ENCODE measurements at places on chromosomes 13 and 19.

DNA sequence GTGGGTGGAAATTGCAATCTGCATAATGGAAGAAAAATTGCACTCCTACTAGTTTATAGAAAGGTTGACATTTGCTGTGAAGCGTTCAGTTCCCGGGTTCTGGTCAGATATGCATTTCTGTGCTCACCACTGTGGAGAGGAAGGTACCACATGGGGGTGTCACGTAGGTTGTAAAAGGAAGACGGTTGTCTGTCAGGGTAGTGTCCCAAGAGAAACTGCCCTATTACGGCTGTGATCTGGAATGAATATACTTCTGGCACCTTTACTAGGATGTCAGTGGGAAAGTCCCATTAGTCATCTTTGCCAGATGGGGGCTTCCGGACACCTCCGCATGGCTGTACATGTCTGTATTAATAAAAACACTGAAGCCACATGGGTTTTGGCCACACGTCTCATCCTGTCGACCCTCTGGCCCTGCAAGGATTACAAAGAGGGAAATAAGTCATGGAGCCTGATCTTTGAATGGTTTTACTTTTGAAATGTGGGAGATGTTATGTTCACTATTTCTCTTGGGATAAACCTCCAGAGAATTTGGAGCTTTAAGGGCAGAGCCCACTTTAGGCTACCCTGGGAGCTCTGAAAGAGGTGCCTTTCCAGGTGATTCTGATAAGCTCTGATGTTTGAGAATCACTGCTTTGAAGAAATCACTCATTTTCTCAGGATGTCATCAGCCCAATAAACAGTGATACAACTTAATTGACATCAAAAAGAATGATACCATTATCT is 133.9 kb downstream of the AKAP11 start:
- DNase-seq: no peak

DNA sequence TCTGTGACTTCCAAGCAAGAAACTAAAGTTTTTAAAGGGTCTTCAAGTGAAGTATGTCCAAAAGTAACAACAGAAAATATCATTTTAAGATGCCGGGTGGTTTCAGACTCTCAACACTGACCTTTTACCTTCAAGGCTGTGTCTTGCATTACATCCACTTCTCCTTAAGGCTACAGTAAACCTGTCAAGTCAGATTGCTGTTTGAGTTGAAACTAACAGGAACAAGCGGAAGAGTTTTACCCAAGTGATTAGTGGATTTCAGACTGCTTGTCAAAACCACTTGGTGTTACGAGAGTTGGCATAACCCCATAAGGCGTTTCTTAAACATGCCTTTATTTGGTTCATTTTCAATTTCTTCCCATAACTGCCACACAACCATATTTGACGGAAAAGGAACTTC is 283.1 kb downstream of the DCT start:
- DNase-seq: no peak

- DNase-seq: no peak
Observed at GRCh38 chr13:74644229-74644628, 510.0 kb upstream of the KLF12 start.

GRCh38 chr13:79675931-79676660 is 195.1 kb downstream of the NDFIP2 start:
- DNase-seq: no peak

All from stimulated activated CD4-positive, alpha-beta T cell treated with anti-CD3 and anti-CD28 coated beads, TNF-alpha, amount 100 ng/mL, for 4 hours (primary cell).